ENCODE measurements at places on chromosomes 1 and 21.

DNA sequence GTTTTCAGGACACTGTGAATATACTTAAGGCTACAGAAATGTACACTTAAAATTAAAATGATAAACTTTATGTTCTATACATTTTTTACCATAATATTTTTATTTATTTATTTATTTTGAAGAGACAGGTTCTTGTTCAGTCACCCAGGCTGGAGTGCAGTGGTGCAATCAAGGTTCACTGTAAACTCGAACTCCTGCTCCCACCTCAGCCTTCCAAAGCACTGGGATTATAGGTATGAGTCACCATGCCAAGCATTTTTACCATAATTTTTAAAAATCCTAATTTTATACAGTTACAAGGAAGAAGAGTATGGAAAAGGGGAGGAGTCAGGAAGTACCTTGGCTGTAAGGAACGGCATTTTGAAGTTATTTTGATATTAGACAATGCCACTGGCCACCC is 23.6 kb upstream of the ANGPTL3 start:
- DNase-seq, result no peak

- DNase-seq, result peak; percentile 71
These were observed 6.4 kb downstream of the PPP2R5A start for GRCh38 chr1:212291505-212292134.

DNA sequence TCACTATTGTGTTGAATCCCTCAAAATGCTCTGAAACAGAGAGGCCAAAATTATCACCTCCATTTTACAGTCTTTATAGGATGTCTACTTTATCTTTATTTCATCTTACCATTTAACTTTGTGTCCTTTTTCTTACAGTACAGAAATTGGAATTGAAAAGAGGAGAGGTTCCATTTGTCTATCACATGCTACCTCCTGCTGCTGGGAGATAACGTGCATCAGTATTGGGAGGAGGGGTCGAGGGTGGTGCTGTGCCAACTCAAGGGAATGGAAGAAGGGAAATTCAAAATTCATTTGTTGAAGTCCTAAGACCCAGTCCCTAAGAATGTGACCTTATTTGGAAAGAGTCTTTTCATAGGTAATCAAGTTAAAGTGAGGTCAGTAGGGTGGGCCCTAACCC is 85.3 kb downstream of the HHIPL2 start:
- no peak for DNase-seq

- no peak for DNase-seq
These were observed 65.0 kb upstream of the DISP3 start for GRCh38 chr1:11413986-11414391.

DNA sequence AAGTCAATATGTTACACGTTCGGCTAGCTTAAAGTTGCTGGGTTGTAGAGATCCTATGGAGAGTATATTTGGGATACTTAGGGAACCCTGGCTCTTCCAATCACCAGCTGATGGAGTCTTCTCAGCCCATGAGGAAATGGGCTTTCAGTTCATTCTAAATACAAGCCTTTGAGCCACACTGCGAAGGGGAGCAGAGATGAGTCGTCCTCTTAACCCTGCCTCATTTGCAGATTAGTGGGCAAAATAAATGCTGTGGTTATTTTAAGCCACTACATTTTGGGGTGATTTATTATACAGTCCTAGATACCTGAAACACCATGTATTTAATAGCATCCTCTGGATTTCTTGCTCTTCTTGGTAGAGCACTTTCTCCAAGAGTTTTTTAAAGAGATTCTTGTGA is 19.0 kb upstream of the VCAM1 start:
- no peak for DNase-seq

DNA sequence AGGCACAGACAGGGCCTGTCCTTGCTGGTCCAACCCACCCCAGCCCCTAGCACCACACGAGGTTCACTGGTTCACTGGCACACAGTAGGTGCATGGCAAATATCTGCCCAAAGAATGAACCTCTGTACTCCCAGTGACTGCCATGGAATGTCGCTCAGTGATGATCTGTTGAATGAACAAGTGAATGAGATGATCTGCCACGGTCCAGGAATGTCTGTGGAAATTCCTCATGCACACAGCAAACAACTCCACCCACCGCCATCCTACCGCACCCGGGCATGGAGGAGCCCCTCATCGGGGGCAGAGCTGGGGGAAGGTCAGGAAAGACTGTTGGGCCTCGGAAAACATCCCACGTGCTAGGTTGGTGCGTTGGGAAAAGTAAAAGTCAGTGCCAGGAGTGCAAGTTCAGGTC is 1.7 kb downstream of the HSPG2 start:
- no peak for DNase-seq

- DNase-seq, result no peak
These were observed 52.0 kb upstream of the TINAGL1 start for GRCh38 chr1:31524186-31524901.

DNA sequence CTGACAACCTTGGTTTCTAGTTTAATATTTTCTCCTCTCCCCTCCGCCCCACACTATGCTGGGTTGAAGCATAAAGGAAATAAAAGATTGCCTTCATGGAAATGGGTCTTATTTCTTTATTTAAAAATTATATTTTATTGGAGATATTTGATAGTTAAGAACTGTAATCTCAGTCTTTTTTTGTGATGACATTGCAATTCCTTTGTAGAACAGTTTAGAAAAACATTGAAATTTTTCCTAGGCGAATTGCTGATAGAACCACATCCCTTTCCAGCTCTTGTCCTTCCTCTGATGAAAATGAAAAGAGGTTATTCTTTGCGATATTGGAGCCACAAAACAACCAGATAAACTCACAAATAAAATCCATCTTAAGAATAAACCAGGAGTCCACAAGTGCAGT is 125.6 kb upstream of the NRIP1 start:
- DNase-seq, result no peak

DNA sequence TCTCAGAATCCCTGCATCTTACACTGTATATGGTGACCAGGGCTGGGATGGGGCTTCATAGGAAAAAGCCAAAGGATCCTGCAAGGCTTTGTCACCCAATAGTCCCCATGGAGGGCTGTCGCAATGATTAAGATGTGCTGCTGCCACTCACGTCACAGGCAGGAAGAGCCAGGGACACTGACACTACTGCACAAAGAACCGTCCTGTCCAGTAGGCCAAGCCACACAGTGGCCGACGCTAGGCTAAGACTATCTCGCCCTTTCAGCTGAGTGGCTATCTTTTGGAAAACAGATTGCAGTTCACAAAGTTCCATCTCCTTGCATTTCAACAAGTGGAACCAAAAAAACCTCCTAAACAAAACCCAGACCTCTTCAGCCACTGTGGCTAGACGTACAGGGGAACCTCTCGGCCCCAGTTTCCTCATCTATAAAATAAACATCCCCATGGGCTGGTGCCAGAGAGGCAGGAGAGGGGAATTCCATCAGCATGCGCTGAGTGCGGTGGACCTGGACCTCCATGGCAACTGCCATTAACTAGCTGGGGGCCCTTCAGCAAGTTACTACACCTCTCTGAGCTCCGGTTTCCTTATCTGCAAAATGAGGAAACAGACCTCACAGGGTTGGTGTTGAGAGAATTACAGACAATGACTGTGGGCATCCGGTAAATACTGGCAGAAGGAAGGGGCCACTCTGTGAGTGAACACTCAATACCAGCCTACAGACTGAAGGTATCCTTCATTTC is 8.7 kb downstream of the CAPZB start:
- DNase-seq, result peak; percentile 70

DNA sequence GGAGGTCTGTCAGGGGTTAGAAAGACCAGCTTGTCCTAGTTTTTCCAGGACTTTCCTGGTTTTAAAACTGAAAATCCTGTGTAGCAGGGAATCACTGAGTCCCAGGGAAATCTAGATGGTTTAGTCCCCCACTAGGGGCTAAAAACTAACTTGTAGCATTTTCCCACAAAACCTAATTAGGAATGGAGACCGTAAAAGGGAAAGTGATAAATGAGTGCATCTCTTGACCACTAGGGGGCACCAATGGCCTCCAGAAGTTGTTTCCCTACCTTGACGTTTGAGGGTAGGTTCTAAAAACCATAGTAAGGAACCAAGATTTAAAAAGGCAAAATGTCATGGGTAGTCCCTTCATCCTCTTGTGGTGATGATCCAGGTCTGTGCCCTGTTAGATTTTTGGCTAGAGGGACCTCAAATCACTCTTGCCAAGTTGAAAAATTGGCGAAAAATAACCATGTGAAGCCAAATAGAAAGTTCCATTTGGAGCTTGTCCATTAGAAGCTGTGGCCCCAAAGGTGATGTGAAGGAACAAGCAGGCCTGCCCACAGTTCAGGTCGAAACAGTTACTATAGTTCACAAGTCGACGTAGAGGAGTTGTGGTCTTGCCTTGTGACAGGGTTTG is 24.5 kb downstream of the CLIC6 start:
- peak; percentile 46 for DNase-seq

DNA sequence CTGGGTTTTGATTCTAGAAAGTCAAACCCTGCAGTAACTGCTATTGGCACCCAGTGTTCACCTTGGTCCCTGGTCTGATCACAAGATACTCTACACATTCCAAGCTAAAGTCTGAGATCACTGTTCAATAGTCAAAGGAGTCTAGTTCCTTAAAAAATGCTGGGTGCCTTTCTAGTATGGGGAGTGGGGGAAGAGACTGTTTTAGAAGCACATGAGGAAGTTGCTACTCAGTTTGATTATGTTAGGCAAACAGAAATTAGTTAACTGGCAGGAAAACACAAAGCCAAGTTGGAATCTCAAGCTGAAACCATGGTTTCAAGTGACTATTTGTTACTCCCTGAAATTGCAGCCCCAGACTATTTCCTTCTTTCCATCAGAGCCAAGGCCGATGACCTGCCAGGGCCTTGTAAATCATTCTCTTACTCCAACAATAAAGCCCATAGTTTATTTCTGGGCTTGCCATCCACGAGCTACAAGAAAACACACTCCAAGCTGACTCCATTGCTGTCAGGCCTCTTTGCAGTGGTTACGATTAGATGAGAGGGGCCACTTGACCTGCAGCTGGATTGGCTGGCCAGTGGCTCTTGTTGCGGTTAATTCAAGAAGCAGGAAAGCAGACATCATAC is 21.1 kb upstream of the VTCN1 start:
- no peak for DNase-seq

GRCh38 chr1:39955547-39956539 is 898 bp downstream of the MFSD2A start:
- peak; percentile 30 for DNase-seq

DNA sequence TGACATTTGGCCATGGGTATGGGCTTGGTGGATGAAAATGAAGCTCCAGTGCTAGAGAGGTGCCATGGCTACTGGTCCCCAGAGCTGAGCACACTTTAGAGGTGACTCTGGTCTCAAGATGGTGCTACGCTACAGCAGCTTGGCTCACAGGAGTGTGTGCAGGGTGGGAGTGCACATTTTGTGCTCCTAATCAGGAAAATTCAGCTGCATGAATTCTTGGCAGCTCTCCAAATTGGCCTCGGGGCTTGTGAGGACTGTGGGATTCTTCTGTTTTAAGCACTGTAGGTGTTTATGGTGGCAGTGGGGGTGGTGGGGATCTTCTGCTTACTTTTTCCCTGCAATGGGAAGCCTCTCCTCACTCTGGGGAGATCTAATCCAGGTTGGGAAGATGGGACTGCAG is 17.3 kb upstream of the TIPRL start:
- no peak for DNase-seq

GRCh38 chr1:243447844-243448243 is 192.0 kb downstream of the SDCCAG8 start:
- no peak for DNase-seq

GRCh38 chr1:32291145-32291707 is 657 bp upstream of the HDAC1 start:
- DNase-seq, result no peak

GRCh38 chr1:236142253-236143103 is at the start of gene GPR137B:
GPR137B (plus strand) TSS chr1:236142539; CDS start chr1:236142623, 84 bp downstream.
- DNase-seq, result peak; percentile 53

Data from CD4-positive, alpha-beta T cell treated with Interleukin-4 for 4 hours (primary cell).